ENCODE measurements at places on chromosomes 2 and 18.

GRCh38 chr2:7725850-7726242, 808.6 kb downstream of the RNF144A start:
- no peak for DNase-seq

DNA sequence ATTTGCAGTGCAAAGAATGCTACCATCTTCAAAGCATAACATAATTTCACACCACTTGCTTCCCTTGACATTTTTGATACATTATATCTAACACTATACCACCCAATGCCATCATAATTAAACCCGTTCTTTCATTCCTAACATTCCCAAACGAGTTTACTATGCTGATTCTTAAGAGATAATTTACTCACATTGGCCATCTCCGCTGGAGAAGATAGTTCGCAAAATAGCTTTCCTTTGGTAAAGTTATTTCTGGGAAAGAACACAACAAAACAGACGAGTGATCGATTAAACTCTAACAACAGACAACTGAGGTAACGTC, 716 bp downstream of the MMADHC start:
- no peak for DNase-seq

- no peak for DNase-seq
These were observed 231.6 kb upstream of the SMAD2 start for GRCh38 chr18:48161911-48162698.

DNA sequence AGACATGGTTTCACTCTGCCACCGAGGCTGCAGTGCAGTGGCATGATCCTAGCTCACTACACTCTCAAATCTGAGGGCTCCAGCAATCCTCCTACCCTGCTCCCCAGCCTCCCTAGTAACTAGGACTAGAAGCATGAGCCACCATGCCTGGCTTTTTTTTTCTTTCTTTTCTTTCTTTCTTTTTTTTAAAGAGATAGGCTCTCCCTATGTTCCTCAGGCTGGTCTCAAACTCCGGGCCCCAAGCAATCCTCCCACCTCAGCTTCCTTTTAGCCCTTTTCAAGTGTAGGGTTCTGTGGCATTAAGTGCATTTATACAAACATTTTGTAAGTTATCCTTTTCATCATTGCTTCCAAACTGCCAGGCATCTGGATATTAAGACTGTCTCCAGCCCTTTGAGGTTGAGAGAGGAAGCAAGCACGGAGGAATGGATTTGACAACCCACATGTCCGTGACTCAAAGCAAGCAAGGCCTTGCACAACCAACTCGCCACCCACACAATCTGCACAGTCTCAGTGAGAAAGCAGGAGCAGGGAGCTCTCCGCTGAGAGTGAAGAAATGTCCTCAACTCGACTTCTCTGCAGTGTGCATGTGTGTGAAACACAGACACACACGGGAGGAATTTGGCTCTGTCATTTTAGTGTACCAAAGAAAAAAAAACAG, 65.6 kb downstream of the ATP8B1 start:
- DNase-seq, result no peak

- DNase-seq, result no peak
These were observed 20.1 kb downstream of the SLC66A3 start for GRCh38 chr2:11175293-11175795.

- DNase-seq, result no peak
These were observed 293.9 kb upstream of the SYT4 start for GRCh38 chr18:43571078-43571689.

DNA sequence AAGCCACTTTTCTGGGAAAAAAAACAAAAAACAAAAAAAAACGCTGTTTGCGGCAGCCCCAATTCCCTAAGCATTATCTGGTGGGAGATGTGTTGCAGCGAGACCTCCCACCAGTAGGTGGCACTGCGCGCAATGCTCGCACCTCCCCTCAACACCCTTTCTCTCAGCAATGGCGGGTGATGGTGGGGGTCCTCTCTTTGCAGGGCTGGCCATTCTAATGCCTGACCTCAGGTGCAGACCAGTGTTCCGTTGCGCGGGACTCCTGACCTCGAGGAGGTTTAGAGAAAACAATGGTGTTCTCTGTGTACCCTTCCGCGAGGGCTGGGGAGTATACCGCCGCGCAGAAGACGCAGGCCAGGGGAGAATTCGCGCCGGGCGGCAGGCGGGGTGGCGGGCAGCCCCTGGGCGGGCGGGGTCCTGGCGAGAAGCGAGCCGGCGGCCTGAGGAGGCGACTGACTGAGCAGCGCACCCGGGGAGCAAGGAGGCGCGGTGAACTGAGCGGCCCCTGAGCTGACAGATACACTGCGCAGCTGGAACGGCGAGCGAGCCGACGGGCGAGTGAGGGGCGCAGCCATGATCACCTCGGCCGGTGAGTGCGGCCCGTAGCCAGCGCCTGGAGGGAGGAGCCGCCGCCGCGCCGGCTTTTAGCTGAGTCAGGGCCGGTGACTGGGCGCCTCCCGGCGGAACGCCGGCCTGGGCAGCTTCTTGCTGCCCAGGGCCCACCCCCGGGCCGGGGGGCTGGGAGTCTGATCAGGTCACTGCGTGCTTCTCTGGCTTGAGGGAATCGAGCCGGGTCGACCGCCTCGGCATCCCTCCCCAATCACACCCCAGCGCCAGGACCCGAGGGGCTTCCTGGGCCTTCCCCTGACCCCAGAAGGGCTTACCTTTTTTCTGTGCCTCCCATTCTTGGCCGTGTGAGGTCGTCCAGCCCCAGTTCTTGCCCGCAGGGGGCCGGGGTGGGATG, at the start of gene PSMD1:
Gene PSMD1, plus strand, starts transcription at position 415 of the 964 bp plus-strand sequence. Its CDS starts 159 bp downstream, at position 574.
- peak; percentile 89 for DNase-seq

DNA sequence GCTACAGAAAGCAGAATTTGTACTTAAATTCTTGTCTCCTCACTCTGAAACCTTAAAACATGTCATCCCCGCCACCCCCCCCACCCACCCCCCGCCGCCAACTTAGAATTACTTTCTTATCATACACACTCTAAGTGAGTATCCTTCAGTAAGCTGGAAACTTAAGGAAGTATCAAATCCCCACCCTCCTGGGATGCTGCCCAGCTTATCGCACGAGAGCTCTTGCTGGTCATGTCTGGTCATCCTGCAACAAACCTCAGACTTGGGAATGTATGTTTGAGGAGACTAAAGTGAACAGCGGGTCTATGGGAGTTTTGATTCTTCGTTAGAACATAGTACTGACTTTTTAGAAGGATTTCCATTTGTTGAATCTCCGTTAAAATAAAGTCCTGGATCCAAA, 203.3 kb downstream of the PTGR3 start:
- DNase-seq, result no peak

DNA sequence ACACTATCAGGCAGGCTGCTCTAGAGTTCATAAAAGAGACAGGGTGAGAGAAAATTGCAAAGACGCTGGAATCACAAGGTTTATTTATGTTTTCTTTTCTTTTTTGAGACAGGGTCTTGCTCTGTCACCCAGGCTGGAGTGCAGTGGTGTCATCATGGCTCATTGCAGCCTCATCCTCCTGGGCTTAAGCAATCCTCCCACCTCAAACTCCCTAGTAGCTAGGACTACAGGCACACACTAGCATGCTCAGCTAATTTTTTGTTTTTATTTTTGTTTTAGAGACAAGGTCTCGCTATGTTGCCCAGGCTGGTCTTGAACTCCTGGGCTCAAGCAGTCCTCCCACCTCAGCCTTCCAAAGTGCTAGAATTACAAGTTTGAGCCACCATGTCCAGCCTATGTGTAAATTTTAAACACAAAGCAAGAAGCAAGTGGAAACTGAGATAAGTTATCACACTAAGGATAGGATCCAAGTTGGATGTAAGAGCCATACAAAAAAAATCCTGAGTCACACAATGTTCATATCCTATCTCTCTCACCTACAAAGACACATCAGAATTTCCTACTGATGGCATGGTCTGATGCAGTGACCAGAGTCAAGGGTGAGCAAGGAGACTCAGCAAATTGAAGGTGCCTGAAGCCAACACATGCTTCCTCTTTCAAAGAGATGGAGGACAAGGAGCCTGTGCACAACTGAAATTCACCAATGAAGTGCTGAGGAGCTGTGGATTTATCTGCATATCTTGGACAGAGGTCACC, 31.4 kb downstream of the MYL12B start:
- DNase-seq, result no peak

DNA sequence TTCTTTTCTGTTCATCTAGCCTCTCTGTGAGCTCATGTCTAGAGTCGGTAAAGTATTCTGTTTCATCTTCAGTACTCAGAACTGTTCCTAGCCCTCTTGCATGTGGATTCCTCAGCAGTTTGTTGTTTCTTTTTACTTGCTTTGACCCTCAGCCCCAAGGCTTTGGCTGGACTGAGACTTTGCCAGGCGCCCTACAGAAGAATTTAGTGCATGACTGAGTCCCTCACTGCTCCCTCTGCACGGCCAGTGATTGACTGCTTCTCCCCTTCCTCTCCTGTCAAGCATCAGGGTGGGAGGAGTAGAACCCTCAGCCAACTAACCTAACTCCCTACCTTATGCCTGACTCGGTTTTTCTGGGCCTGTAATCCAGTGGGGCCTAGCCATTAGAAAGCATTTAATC, 109.8 kb downstream of the ESCO1 start:
- DNase-seq, result no peak

GRCh38 chr2:7516484-7517063, 599.4 kb downstream of the RNF144A start:
- no peak for DNase-seq

DNA sequence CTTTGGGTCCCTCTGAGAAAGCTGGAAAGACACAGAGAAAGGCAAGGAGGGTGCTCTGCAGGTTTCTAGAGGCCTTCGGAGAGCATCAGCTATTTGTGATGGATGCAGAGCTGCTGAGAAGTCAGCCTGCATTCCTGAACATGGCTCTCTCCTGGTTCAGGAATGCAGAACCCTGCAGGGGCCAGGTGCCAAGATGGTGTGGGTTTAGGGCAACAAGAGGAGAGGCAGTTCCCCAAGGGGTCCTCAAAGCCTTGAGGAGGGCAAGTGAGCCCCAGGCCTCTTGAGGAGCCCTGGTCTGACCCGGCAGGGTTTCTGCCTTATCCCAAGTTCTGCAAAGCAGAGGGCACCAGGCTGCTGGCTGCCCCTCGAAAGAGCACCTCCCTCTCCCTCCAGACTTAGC, 93.3 kb downstream of the HS1BP3 start:
- DNase-seq, result no peak

DNA sequence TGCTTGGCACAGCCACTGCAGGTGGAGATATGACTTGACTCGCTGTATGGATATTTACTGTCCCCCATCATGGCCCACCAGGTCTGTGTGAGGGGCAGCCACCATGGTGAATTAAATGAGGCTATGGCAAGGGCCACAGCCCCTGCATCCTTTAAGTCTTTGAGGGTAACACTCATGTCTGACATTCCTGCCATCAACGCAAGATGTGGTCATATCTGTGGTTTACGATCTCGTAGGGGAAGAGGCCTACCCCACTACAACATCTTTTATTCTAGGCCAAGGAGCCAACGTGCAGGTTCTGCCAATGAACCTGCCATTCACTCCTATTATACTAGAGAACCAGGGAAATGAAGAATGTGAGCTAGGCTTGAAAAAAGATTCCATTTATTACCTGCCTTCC, 381.6 kb upstream of the ID2 start:
- no peak for DNase-seq

GRCh38 chr2:158412206-158412605, 44.3 kb downstream of the CCDC148 start:
- DNase-seq, result no peak

DNA sequence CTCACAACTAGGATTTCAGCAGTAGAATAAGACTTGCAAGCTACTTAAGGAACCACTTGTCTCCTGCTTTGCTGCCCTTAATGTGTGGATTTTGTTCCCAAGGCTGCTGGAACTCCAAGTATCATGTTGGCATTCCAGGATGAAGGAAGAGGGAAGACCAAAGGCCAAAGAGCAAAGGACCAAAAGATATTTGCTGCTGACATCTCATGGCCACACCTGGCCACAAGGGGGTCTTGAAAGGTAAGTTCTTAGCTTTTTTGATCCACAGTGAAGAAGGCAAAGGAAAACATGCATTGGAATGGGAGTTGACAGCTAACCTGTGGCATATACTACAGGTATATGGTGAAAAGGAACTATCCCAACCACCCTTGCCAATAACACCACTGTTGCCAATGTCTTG, 3.9 kb upstream of the MATN3 start:
- DNase-seq, result no peak

GRCh38 chr2:242053921-242054320, 184.4 kb downstream of the RTP5 start:
- DNase-seq, result no peak

GRCh38 chr2:173896755-173897154, 68.4 kb downstream of the SP3 start:
- no peak for DNase-seq

DNA sequence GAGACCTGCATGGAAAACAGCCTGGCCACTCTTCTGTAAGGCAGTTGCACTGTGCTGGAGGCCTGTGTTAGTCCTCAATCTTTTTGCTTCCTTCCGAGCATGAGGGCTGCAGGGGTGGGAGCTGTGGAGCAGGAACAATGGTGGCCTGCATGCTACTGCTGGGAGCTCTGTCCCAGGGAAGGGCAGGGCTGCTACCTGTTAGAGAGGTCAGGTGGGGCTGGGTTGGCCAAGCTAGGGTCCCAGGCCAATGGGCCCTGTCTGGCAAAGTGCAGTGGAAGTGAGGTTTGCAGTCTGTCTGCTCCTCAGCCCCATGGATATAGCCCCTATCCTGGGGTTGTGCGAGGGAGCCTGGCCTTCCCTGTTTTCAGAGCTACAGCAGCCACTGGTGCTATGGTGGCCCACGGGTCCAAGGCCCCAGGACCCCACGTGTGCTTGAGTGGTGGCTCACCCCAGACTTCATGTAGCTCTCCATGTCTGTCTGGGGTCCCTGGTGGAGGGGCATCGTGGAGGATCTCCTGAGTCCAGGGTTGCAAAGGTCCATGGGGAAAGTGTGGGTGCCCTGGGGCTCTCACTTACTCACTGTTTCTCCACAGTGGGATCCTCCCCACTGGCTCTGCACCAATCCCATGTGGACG, 1212.6 kb upstream of the NXPH2 start:
- DNase-seq, result no peak

DNA sequence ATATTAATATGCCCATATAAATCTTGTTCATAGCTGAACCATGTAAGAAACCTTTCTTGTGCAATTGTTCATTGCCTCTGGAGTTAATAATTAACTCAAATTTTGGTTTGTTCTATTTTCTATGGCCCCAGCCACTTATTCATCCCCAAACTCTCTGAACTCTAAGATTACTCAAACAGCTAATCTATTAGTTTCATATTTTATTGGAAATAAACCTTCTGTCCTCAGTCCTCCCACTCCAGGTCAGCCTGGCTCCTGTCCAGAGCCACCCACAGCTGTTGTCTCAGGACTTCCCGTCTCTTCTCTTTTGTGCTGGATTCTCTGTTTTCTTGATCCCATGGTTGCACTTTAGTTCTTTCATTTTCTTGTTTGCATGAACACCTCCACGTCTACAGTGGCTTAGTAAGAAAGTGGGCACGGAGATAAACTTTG, 4.4 kb upstream of the RNF103 start:
- DNase-seq, result no peak
